Activated T-helper 1 cell treated with anti-CD3 and anti-CD28 coated beads, Interleukin-12 subunit alpha, Interleukin-12 subunit beta, Interleukin-2, Interleukin-4 antibody, amounts not matched to agents 30 ng/mL and 10 ng/mL and 1 ng/mL, durations not matched to agents 14 hours and 24 hours and 36 hours (primary cell): ENCODE measurements at places on chromosomes 7 and 10.

DNA sequence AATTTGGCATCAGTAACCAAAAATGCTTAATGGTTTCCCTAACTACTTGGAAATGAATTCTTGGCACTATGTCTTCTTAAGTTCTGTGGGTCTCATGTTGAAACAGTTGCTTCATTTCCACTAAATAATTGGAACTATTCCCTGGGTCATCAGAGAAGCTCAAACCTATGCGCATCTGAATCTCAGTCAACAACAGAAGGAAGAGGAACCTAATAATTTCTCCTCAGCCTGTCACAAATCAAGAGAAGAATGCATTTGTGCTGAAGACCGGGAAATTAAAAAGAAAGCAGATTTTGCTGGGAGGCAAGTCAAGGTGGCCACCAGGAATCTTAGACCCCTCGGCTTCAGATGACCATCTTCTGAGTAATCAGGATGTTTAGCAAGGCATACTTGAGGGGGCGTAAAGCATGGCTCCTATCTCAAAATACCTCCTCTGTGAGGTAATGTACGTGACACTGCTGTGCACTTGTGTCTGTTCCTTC is 41.4 kb downstream of the TOMM7 start:
- DNase-seq: no peak

GRCh38 chr10:26215935-26216584 is 514 bp upstream of the GAD2 start:
- no peak for DNase-seq

GRCh38 chr10:74289951-74290350 is 138.9 kb downstream of the ADK start:
- DNase-seq: no peak

DNA sequence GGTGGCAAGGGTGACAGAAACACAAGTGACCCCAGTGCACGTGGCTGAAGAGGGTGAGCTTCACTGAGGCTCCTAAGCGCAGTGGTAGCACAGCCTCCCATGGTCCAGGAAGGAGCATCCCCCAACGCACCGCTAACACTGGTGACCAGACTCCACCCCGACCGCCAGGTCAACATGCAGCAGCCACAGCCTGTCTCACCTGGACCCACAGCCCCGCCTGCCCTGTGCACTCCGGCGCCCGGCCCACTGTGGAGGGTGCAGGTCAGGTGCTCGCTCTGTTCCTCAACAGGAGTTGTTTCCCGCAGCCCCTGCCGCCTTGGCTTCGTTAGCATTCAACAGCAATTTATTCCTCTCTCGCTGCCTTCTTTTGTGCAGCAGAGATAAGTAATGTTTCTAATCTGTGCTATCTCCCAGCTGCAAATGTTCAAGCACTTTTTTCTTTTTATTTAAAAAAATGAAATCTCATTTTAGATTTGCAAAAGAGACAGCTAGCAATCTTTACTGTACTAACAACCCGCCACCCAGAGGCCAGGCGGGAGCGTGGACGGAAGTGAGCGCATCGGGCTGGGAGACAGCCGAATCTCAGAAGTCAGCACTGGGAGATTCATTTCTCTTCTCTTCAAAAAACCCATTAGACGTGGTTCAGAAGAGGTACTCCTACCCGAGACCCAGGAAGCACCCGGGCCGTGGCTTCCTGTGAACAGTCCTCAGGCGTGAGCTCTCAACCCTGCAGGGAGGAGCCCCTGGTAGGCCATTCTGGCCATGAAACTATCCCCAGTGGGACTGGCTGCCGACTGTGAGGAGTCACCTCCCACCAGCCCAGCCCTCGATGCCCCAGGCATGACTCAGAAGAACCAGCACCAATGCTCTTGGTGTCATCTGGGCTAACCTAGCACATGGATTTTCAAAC is 133.4 kb downstream of the MAD1L1 start:
- no peak for DNase-seq

DNA sequence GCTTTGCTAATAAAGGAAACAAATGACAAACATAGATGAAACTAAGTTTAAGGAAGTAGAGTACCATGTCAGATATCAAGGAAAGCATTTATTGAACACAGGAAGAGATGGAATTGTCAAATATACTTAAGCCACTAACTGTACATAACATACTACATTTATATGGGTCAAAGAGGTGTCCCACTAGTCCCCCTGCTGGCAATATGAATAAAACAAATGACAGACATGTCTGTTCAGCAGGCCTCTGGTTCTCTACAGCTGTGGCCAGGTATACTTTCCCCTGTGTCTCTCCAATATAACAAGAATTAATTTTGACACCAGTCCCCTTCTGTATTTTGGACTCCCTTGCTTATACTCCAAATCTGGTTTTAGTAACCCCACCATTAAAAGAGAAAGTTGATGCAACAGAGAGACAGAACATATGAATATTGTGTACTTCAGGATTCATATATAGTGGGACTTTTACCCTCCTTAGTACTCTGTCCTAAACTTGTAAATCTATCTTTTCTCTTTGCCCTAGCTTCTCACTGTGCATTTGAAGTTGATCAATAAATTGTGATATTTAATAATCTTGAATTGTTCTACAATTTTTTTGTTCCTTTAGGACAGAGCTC is 42.9 kb downstream of the CD36 start:
- DNase-seq: no peak

GRCh38 chr7:32241636-32242035 is 171.4 kb upstream of the PDE1C start:
- DNase-seq: no peak
